ENCODE measurements at places on chromosomes 13 and 19. TPM values are rescaled to one million over a fixed set of nuclear protein-coding genes. Genes with fewer than 3 reads are reported as not detected.

The OR7D2 gene
- not detected for total RNA-seq

The PLEKHG2 gene
- total RNA-seq: 5.1 TPM

The DIRAS1 gene
- total RNA-seq: 1.2 TPM

The FBXO27 gene
- total RNA-seq: 2.0 TPM

The SCN1B gene
- total RNA-seq: 24.2 TPM

The ADGRE1 gene
- not detected for total RNA-seq

The ZNF296 gene
- total RNA-seq: not detected

The SIGLECL1 gene
- total RNA-seq: not detected

The TMEM145 gene
- total RNA-seq: not detected

The PCDH20 gene
- 0.08 TPM for total RNA-seq

The A1BG gene
- 28.1 TPM for total RNA-seq

The NXNL1 gene
- total RNA-seq: not detected

The SLC25A41 gene
- total RNA-seq: not detected

The ZNF808 gene
- total RNA-seq: 11.9 TPM

The SUGP1 gene
- 25.4 TPM for total RNA-seq

The CLEC4G gene
- total RNA-seq: not detected

The DDX49 gene
- 75.0 TPM for total RNA-seq

The OR7A5 gene
- not detected for total RNA-seq

The SPART gene
- total RNA-seq: 156 TPM

The BORCS8 gene
- 4.7 TPM for total RNA-seq

The MATK gene
- 0.70 TPM for total RNA-seq

The MTUS2 gene
- total RNA-seq: 0.30 TPM

The ZNF430 gene
- 4.3 TPM for total RNA-seq

The S1PR5 gene
- total RNA-seq: 2.3 TPM

The BCKDHA gene
- 46.7 TPM for total RNA-seq

The HCN2 gene
- 0.30 TPM for total RNA-seq

The SYT3 gene
- not detected for total RNA-seq

The ARMC6 gene
- total RNA-seq: 43.4 TPM

The MEGF8 gene
- total RNA-seq: 17.9 TPM

The PGLYRP1 gene
- total RNA-seq: not detected

The C3 gene
- 14.0 TPM for total RNA-seq

The CEACAM16 gene
- total RNA-seq: not detected

The OVOL3 gene
- total RNA-seq: not detected

The IFNL3 gene
- not detected for total RNA-seq

The TMEM255B gene
- total RNA-seq: 3.0 TPM

The CEACAM5 gene
- total RNA-seq: not detected

The AMH gene
- total RNA-seq: 0.38 TPM

The ZNF723 gene
- not detected for total RNA-seq

The EFNA2 gene
- not detected for total RNA-seq

The PTH2 gene
- total RNA-seq: not detected

The MEIOSIN gene
- total RNA-seq: not detected

The TMEM238 gene
- not detected for total RNA-seq

The C13orf46 gene
- 0.12 TPM for total RNA-seq

The SAE1 gene
- 62.0 TPM for total RNA-seq

The SULT2A1 gene
- total RNA-seq: not detected

The NLRP11 gene
- not detected for total RNA-seq

The ERICH4 gene
- not detected for total RNA-seq

The HIPK4 gene
- total RNA-seq: under 0.01 TPM

The ZNF98 gene
- not detected for total RNA-seq

The TEKTIP1 gene
- not detected for total RNA-seq

The ZNF177 gene
- 1.1 TPM for total RNA-seq

The VSTM2B gene
- total RNA-seq: not detected

The DHX34 gene
- total RNA-seq: 6.1 TPM

The PSG5 gene
- total RNA-seq: 2.7 TPM

The GNG7 gene
- total RNA-seq: 0.38 TPM

The CLIP3 gene
- 3.7 TPM for total RNA-seq

Data from smooth muscle cell of the coronary artery (primary cell).